ENCODE measurements at places on chromosomes 5 and 9.
A peak's percentile ranks its signal among the peaks of the same experiment; 100 is the strongest.

- H3K36me3 ChIP-seq, result peaks cover 5% of the 10 kb centered on the region
- no peak overlapping the region for H3K4me3 ChIP-seq
- H3K4me1 ChIP-seq, result peaks cover 3% of the 10 kb centered on the region
- no peak for DNase-seq
Measured at GRCh38 chr5:134659456-134659855, 10.9 kb downstream of the SEC24A start.

- peaks cover 8% of the 10 kb centered on the region for H3K4me1 ChIP-seq
- no peak overlapping the region for H3K4me3 ChIP-seq
- no peak overlapping the region for H3K27ac ChIP-seq
- H3K27me3 ChIP-seq, result peaks cover 3% of the 10 kb centered on the region
Measured at GRCh38 chr5:72183101-72183520, 75.8 kb downstream of the MAP1B start.

GRCh38 chr5:127941646-127942045, 141.9 kb upstream of the SLC12A2 start:
- H3K4me3 ChIP-seq, result no peak overlapping the region
- peak; percentile 8 for DNase-seq
- H3K36me3 ChIP-seq, result no peaks in the 10 kb centered on the region
- peaks cover 22% of the 10 kb centered on the region for H3K4me1 ChIP-seq
- H3K27me3 ChIP-seq, result peaks cover 4% of the 10 kb centered on the region
- peak overlapping the region; percentile 55 for H3K27ac ChIP-seq

- H3K4me1 ChIP-seq, result no peaks in the 10 kb centered on the region
- H3K27ac ChIP-seq, result no peak overlapping the region
- H3K27me3 ChIP-seq, result no peaks in the 10 kb centered on the region
- DNase-seq, result no peak
- no peak overlapping the region for H3K4me3 ChIP-seq
Measured at GRCh38 chr5:79707535-79707934, 17.9 kb downstream of the CMYA5 start.

- H3K36me3 ChIP-seq, result no peaks in the 10 kb centered on the region
- no peak for DNase-seq
- H3K4me3 ChIP-seq, result no peak overlapping the region
- no peak overlapping the region for H3K27ac ChIP-seq
- H3K4me1 ChIP-seq, result no peaks in the 10 kb centered on the region
Measured at GRCh38 chr5:173655196-173655797, 38.8 kb upstream of the BOD1 start.

DNA sequence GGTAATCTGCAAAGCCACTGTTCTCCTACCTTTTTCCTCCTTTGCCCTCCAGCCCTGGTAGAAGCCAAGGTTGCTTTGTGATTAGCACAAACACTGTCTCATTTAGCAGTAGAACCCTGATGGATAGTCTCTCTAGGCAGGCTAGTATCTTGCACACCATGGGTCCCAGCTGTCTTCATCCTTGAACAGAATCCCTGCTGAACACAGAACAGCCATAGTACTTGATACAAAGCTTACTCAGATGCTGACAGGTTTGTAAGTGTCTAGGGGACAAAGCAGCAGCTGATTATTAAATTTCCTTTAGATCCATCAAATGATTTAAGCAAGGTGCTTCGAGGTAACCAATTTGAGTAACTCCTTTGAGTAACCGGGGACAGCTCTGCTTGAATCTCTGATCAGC, 163.7 kb upstream of the PPP1R2B start:
- no peak for DNase-seq
- no peak overlapping the region for H3K27ac ChIP-seq
- H3K4me3 ChIP-seq, result no peak overlapping the region
- H3K36me3 ChIP-seq, result no peaks in the 10 kb centered on the region
- H3K27me3 ChIP-seq, result no peaks in the 10 kb centered on the region
- H3K4me1 ChIP-seq, result no peaks in the 10 kb centered on the region

- H3K27me3 ChIP-seq, result peaks cover 3% of the 10 kb centered on the region
- H3K27ac ChIP-seq, result no peak overlapping the region
- H3K4me1 ChIP-seq, result no peaks in the 10 kb centered on the region
- no peak overlapping the region for H3K4me3 ChIP-seq
Measured at GRCh38 chr5:60943624-60944023, 1.2 kb downstream of the ERCC8 start.

GRCh38 chr5:108266242-108266641, 115.7 kb downstream of the FBXL17 start:
- no peak overlapping the region for H3K27ac ChIP-seq
- peaks cover 4% of the 10 kb centered on the region for H3K27me3 ChIP-seq
- H3K4me1 ChIP-seq, result peaks cover 4% of the 10 kb centered on the region

GRCh38 chr9:108056084-108056804, 566.7 kb upstream of the KLF4 start:
- no peaks in the 10 kb centered on the region for H3K36me3 ChIP-seq
- no peak overlapping the region for H3K4me3 ChIP-seq
- peaks cover 2% of the 10 kb centered on the region for H3K27me3 ChIP-seq
- H3K4me1 ChIP-seq, result peaks cover 56% of the 10 kb centered on the region

DNA sequence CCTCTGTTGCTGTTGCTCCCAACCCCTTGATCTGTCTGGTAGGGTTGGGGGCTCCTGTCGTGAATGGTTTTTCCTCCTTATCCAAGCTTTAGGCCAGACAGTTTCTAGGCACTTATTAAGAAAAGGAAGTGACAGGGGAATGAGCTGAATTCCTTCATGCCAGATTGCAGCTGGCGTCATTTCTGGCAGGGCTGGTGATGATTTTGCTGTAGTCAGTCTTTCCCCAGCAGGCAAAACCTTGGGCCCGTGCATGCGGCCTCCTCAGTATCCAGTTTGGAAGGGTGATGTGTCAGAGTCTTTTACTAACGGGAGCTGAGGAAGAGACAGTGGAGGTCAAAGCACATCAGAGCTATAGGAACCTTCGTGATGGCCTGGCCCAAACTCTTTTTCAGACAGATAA, 58.8 kb downstream of the COL27A1 start:
- peaks cover 3% of the 10 kb centered on the region for H3K27me3 ChIP-seq
- DNase-seq, result no peak
- peaks cover 6% of the 10 kb centered on the region for H3K4me1 ChIP-seq
- peaks cover 50% of the 10 kb centered on the region for H3K36me3 ChIP-seq
- no peak overlapping the region for H3K27ac ChIP-seq
- no peak overlapping the region for H3K4me3 ChIP-seq

GRCh38 chr9:135851748-135852147, 55.6 kb downstream of the CAMSAP1 start:
- peaks cover 5% of the 10 kb centered on the region for H3K4me1 ChIP-seq
- H3K27me3 ChIP-seq, result peaks cover 2% of the 10 kb centered on the region
- no peak overlapping the region for H3K4me3 ChIP-seq
- H3K27ac ChIP-seq, result no peak overlapping the region

DNA sequence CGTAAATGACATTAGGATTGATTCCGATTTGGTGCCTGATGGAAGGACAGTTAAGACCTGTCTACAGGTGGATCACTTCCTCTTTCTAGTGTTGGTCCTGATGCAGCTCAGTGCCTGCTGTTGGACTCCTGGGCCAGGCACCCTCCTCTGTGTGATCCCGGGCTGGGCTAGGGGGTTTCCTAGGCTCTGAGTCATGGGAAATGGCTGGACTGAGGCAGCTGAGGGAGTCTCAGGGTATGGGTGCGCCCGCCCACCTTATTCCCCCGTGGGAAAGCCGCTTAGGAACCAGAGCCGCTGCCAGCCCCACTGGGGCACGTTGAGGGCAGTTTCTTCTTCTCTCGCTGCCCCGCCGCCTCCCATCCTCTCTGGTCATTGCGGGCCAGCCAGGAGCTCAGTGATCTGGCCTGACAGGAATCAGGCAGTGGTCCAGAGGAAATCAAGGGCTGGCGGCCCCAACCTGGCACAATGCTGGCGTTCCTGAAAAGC, 12.9 kb downstream of the TCF7 start:
- H3K27me3 ChIP-seq, result peaks cover 19% of the 10 kb centered on the region
- H3K4me3 ChIP-seq, result no peak overlapping the region
- peaks cover 10% of the 10 kb centered on the region for H3K36me3 ChIP-seq
- peaks cover 29% of the 10 kb centered on the region for H3K4me1 ChIP-seq
- DNase-seq, result no peak

DNA sequence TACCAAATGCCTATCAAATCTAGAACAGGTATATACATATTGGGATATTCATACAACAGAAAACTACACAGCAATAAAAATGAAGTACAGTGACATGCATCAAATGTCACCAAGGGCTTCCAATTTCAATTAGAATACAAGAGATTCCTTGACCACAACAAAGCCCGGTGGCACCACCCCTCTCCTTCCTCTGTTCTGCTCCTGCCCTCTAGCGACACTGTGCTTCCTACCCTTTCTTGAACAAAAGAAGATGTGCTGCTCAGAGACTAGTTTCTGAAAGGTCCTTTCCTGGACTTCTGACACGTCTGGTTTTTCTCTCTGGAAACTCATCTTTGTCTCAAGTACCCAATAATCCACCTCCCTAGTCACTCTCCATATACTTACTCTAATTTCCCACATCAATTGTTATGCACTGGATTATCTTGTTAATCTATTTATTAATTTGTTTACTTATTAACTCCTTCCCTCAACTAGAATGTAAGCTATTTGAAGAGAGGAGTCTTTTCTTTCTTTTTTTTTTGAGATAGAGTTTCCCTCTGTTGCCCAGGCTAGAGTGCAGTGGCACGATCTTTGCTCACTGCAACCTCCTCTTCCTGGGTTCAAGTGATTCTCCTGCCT, 70.4 kb upstream of the CTSV start:
- no peak overlapping the region for H3K4me3 ChIP-seq
- no peak overlapping the region for H3K27ac ChIP-seq
- H3K4me1 ChIP-seq, result no peaks in the 10 kb centered on the region
- H3K27me3 ChIP-seq, result no peaks in the 10 kb centered on the region
- DNase-seq, result peak; percentile 50
- no peaks in the 10 kb centered on the region for H3K36me3 ChIP-seq

- H3K4me1 ChIP-seq, result peaks cover 17% of the 10 kb centered on the region
- H3K27me3 ChIP-seq, result peaks cover 12% of the 10 kb centered on the region
- H3K4me3 ChIP-seq, result no peak overlapping the region
Measured at GRCh38 chr5:178418031-178418430, 172.2 kb downstream of the COL23A1 start.

DNA sequence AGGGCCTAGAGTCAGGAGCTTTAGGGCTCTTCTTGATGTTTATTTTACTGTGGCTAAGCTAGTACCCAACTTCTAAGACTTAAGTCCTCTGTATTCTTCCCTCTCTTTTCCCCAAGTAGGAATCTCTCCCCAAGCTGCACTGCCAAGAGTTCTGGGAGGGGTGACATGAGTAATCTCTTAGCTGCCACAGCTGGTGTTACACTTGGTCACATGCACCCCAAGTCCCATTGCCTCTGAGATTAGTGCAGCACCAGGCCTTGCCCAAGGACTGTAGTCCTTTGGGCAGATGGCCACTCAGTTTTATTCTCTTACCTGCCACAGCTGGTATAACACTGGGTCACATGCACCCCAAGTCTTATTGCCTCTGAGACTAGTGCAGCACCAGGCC, 114.7 kb upstream of the RIOK2 start:
- H3K27ac ChIP-seq, result no peak overlapping the region
- DNase-seq, result no peak
- no peaks in the 10 kb centered on the region for H3K27me3 ChIP-seq
- no peaks in the 10 kb centered on the region for H3K36me3 ChIP-seq
- no peak overlapping the region for H3K4me3 ChIP-seq
- H3K4me1 ChIP-seq, result no peaks in the 10 kb centered on the region

- no peak for DNase-seq
- no peak overlapping the region for H3K4me3 ChIP-seq
- no peak overlapping the region for H3K27ac ChIP-seq
- H3K36me3 ChIP-seq, result peaks cover 5% of the 10 kb centered on the region
Measured at GRCh38 chr9:71858812-71859211, 52.2 kb downstream of the ABHD17B start.

- H3K36me3 ChIP-seq, result no peaks in the 10 kb centered on the region
- no peak overlapping the region for H3K27ac ChIP-seq
- peaks cover 8% of the 10 kb centered on the region for H3K27me3 ChIP-seq
- H3K4me3 ChIP-seq, result no peak overlapping the region
- DNase-seq, result no peak
Measured at GRCh38 chr9:133615606-133616188, 6.5 kb upstream of the FAM163B start.

- H3K36me3 ChIP-seq, result peaks cover 4% of the 10 kb centered on the region
- DNase-seq, result no peak
- H3K27ac ChIP-seq, result no peak overlapping the region
- peaks cover 10% of the 10 kb centered on the region for H3K4me1 ChIP-seq
- peaks cover 7% of the 10 kb centered on the region for H3K27me3 ChIP-seq
Measured at GRCh38 chr5:137563646-137564397, 64.7 kb upstream of the SPOCK1 start.

DNA sequence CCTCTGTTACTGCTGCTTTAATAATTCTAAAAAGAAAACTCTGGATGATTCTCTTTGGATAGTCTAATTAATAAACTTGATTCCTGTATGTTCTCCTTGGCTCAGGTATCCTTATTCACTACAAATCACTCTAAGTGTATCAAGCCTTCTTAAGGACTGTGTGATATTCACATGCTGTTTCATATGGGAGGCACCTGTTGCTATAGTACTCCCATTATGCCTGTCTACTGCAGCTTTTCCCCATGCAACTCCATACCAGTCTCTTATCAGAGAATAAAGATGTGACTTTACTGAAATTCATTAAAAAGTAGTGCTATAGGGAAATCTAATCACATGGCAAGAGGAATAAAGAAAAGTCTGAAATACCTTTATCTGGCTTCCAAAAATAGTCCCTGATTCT, 14.7 kb downstream of the BRD8 start:
- H3K36me3 ChIP-seq, result peaks cover 50% of the 10 kb centered on the region
- H3K4me3 ChIP-seq, result no peak overlapping the region
- H3K4me1 ChIP-seq, result peaks cover 2% of the 10 kb centered on the region
- no peak for DNase-seq
- H3K27me3 ChIP-seq, result no peaks in the 10 kb centered on the region
- no peak overlapping the region for H3K27ac ChIP-seq

GRCh38 chr9:36584620-36585460, 12.1 kb downstream of the MELK start:
- DNase-seq, result no peak
- H3K36me3 ChIP-seq, result peaks cover 4% of the 10 kb centered on the region
- H3K27ac ChIP-seq, result no peak overlapping the region
- no peaks in the 10 kb centered on the region for H3K27me3 ChIP-seq
- H3K4me3 ChIP-seq, result no peak overlapping the region
- no peaks in the 10 kb centered on the region for H3K4me1 ChIP-seq

DNA sequence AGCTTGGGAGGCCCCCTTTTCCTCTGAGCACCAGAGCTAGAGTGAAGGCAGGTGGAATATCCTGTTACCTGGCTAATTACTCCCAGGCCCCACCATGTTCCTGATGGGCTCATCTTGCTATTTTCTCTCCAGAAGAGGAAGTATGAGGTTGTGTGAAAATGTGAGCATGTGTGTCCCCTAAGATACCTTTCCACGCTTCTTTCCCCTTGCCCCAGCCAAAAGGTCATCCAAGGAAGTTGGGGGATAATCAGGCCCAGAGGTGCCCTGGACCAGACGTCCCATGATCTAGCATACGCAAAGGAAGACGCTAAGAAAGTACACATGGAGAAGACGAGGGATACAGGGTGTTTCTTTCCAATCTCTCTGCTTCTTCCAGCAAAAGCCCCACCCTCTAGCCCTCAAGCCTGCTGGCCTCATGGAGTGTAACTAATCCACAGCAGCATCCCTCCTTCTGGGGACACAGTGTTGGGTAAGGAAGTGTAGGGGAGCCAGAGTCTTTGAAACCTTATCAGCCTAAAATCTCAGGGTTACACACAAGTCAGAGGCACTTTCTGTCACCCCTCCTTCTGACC, 115.3 kb downstream of the SLC1A3 start:
- H3K36me3 ChIP-seq, result no peaks in the 10 kb centered on the region
- no peak for DNase-seq
- H3K4me1 ChIP-seq, result no peaks in the 10 kb centered on the region
- H3K27me3 ChIP-seq, result no peaks in the 10 kb centered on the region
- no peak overlapping the region for H3K27ac ChIP-seq
